ENCODE measurements at places on chromosomes 1 and 21. TPM values are rescaled to one million over a fixed set of nuclear protein-coding genes. Genes with fewer than 3 reads are reported as not detected.

- no peak for DNase-seq
Measured at GRCh38 chr1:53963460-53963859, 17.3 kb downstream of the LRRC42 start.

GRCh38 chr1:55427606-55428005 is 212.4 kb upstream of the USP24 start:
- DNase-seq = peak; percentile 48

GRCh38 chr1:204569478-204569877 is 53.3 kb downstream of the MDM4 start:
- DNase-seq = no peak

- DNase-seq = no peak
Measured at GRCh38 chr21:46111193-46111571, 13.3 kb downstream of the COL6A2 start.

DNA sequence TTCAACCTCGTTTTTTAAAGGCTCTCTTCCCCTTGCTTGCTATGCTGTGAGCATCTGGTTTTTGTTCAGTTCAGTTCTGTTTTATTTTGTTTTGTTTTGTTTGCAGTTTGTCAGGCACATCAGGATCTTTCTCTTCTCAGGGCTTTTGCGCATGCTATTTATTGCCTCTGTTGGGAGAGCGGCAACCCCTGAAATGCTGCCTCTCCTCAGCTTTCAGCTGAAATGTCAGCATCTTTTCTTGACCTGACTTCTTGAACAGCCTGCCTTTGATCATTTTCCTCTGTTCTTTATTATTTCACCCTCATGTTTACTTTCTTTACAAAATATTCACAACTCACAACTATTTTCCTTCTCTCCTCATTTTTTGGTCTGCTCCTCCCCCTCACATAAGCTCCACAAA is 50.4 kb upstream of the RC3H1 start:
- DNase-seq = no peak

DNA sequence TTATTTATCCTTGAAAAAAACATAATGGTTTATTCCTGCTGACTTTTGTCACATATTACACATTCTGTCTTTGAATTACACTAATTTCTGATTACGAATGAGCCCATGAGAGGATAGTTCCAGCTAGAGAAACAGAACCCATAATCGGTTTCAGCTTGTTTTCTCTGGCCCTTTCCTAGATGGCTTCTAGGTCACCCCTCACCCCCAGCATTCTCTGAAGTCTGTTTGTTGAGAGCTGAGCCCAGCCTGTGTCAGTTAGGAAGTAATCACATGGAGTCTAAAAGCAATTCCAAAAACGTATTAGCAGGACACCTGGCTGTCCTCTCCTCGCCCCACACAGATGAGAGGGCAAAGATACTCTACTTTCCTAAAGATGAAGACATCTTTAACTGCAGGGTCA is 48.9 kb downstream of the KIAA1614 start:
- DNase-seq = no peak

DNA sequence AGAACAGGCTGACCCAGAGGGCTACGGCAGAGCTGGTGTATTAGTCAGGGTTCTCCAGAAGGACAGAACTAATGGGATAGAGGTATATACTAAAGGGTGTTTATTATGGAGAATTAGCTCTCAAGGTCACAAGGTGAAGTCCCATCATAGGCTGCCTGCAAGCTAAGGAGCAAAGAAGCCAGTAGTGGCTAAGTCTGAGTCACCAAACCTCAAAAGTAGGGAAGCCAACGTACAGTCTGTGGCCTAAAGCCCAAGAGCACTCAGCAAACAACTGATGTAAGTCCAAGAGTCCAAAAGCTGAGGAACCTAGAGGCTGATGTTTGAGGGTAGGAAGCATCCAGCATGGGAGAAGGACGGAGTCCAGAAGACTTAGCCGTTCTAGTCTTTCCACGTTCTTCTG is 179.2 kb downstream of the BACH1 start:
- peak; percentile 89 for DNase-seq

GRCh38 chr1:224507771-224508523 is 73.3 kb upstream of the WDR26 start:
- no peak for DNase-seq

DNA sequence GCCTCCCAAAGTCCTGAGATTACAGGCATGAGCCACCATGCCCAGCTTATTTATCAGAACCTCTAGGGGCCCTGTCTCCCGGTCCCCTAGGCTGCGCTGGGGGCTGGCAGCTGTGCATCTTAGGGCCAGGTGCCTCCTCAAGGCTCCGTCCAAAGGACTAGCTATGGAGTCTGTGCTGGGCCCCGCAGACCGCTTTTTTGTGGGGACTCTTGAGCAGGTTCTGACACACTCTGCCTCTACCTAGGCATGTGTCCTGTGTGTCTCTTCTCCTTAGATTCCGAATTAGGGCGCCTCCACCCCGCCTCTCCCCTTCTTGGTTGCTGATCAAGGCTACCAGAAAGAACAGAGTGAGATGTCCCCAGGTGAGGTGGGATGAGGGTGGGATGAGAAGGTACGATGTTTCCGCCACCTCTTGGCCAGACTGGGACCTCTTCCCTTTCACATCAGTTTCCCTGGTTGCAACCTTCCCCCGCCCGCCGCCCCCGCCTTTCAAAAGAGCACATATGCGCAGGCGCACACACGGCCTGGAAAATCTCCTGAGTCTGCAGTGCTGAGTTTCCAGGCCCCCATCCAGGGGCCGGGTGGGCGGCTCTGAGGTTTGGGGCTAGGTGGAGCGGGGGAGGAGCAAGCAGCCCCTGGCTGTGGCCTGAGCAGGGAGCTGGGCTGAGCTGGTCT is 5.0 kb upstream of the PTPN7 start:
- no peak for DNase-seq

- no peak for DNase-seq
Measured at GRCh38 chr1:175002910-175003517, 3.3 kb downstream of the CACYBP start.

DNA sequence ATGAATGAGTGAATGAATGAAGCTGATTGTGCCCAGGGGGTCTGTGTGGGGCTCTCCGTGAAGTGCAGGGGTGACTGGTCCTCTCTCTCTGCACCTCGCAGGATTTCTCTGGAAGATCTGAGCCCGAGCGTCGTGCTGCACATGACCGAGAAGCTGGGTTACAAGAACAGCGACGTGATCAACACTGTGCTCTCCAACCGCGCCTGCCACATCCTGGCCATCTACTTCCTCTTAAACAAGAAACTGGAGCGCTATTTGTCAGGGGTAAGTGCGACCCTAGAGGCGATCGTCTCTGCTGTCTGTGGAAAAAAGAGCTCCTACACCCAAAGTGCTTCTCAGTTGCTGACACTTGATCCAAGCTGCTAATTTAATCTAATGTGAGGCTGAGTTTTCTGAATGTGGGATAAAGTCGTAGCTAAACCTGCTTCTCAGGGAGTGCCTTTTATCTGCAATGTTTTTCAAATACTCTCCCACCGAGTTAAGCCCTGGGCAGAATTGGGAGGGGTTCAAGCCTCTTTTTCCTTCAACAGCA is 101.7 kb downstream of the HUNK start:
- no peak for DNase-seq

GRCh38 chr1:33222381-33222780 is 33.9 kb upstream of the ZNF362 start:
- DNase-seq = no peak

DNA sequence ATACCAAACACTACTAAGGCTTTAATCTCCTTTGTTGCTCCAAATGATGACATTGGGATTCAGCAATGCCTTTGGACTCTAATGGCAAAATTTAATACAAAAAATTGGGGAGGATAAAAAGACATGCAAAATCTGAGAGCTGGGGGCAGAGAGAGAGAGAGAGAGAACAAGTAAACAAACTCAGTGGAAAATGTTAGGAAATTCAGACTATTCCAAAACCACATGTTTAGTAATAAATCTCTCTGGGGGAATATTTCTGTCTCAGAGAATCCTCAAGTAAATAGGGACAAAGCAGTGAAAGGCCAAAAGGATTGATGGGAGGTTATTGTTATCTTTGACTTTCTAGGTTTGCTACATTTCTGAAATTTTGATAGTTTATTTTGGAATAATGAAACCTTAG is 65.7 kb downstream of the PLA2G4A start:
- no peak for DNase-seq

DNA sequence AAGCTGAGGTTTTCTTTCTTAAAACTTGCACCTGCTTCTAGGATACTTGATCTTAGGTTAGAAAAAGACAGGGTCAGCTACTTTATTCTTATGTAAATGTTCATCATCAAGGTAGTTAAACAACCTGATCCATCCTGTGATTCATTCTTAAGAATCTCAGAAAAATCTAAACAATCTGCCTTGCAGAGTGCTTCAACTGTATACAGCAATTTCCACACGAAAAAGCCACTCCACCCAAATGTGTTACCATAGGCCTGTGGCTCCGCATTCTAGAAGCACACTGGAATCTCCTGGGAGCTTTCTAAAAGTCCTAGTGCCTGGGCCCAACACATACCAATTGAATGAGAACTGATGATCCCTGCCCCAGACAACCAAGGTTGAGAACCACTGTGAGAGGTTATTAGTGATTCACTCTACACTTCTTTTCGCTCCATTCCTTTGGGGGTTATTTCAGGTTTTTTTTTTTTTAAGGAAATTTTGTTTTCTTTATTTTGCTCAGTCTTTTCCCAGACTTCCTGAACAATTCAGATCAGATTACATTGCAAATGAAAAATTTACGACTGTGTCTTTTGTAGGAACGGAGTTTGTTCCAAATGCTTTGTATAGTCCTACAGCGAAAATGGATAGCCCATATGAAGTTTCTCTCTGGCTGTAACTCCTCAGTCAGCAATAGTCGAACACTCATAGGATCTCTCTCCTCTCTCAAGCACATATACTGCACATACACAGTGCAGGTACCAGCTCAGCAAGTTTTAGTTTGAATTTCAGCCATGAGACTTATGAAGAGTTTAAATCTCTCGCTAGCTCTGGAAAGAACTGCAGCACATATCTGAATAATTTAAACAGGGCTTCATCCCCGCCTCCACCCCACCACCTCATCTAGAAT is 16.1 kb downstream of the SMYD2 start:
- peak; percentile 73 for DNase-seq

DNA sequence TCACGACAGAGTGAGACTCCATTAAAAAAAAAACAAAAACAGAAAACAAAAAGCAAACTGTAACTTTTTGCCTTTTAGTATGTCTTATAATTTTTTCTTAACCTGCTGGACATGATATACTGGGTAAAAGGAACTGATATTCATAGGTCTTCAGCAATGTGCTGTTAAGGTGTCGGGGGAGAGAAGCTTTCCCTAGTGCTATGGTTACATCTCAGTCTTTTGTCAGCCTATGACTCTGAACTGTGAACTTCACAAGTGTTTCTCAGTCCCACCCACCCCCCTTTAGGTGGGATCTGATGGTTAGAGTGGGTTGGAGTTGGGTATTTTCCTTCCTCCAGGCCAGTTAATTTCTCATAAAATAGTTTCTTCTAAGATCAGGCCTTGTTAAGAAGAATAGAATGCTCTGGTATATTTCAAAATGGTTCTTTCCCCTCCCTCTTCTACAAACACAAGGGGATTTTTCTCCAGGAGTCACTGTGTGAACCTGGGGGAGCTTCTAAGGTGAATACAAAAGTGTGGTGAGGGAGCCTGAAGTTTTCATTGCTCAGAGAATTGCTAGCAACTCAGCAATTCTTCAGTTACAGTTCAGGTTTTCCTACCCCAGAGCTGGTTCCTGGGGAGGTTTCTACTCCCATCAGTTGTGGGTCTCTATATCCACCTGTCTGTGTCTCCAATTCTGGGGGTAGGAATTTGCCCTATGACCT is 16.1 kb upstream of the EDARADD start:
- DNase-seq = no peak

- DNase-seq = no peak
Measured at GRCh38 chr1:57164584-57164983, 198.8 kb upstream of the C8B start.

DNA sequence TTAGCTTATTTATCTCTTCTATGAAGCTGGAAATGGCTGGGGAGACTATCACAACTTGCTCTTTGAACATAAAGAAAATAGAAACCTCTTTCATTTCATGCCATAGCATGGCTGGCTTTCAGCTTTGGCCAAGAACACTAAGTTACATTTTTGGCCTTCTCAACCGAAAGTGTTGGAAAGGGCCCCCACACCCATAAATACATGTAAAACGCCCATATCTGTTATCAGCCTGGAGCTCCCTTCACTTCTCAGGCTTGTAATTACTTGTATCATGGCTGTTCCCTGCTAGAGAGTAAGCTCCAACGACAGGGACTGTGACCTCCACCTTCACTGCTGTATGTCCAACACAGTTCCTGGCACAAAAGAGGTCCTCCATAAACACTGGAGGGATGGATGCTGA is 12.7 kb upstream of the EIF4G3 start:
- DNase-seq = no peak

- no peak for DNase-seq
Measured at GRCh38 chr1:53729456-53730223, 9.3 kb downstream of the GLIS1 start.

- DNase-seq = peak; percentile 57
Measured at GRCh38 chr1:89743788-89744187, 77.0 kb upstream of the LRRC8D start.

The NR1I3 gene
- not detected for total RNA-seq

The MYCBP gene
- total RNA-seq = 2.1 TPM

The ANGPTL3 gene
- not detected for total RNA-seq

The LY9 gene
- not detected for total RNA-seq

The RGS1 gene
- 0.50 TPM for total RNA-seq

The NBPF11 gene
- 6.9 TPM for total RNA-seq

The ESPN gene
- not detected for total RNA-seq

The CASQ1 gene
- 0.26 TPM for total RNA-seq

The CYP4Z1 gene
- not detected for total RNA-seq
